ENCODE measurements at places on chromosomes 11 and 22.

DNA sequence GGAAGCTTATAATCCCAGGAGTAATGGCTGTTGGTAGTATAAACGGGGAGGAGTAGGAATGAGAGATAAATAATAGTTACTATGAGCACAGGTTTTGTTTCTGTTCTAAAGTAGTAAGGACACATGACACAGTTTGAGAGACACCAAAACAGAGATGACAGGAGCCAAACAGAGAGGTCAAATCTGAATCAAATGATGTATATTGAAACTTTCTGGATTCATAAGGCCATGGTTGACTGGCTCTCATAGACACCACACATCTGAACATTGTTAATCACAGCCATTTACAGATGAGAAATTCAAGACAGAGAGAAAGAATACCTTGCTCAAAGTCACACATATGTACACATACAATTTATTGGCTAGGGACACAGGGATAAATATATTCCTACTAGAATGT lies 63.4 kb upstream of the UCP3 start:
- DNase-seq = no peak

DNA sequence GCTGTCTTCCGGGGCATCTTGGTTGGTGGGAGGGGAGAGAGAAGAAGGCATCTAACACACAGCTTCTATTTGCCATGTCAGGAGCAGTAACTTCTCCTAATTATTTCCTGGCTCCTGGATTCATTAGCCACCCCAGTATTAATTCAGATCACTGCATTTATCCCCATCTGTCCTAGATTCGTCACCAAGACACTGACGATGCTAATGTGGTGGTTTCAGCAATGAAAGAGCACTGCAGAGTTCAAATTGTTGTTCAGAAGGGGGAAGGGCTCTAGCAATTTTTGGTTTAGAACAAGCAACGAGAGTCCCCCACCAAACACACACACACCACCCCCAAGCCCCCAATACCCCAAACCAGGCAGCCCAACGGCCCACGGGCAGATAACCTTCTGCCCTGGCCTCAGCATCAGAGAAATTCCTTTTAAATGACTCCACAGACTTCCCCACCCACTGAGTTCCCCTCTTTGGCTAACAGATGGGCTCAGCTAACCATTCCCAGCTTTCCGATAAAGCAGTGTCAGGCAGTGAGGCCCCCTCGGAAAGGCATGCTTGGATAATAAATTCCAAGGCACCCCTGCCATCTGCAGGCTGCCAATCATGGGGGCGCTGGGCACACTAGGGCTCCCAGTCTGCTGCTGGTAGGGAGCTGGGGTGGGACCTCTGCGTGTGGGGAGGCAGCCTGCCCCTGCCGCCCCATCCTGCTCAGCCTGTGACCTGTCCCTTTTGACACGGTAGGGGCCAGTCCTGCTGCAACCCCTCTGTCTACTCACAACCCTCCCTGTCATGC lies 453.5 kb downstream of the MIAT start:
- DNase-seq = no peak

- no peak for DNase-seq
Observed at GRCh38 chr11:97451441-97451840, 1061.6 kb downstream of the JRKL start.

DNA sequence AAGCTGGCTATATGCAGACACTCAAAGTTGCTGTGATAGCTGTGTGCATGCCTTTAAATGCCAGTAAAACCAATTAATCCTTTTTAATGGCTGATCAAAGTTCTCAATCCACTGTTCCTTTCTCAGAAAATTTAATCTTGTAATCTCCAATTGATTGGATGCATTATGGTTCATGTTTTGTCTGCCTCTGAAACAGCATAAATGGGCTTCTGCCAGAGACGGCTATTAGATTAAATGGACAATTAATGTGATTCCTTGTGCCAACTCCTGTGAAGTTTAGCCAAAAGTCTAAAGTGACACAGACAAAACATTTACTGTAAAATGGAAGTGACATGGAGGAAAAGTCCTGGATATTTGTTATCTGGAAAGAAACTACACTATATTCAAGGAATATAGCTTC lies 952.5 kb upstream of the FAT3 start:
- no peak for DNase-seq

GRCh38 chr11:98834776-98835175 lies 186.0 kb upstream of the CNTN5 start:
- DNase-seq = no peak

DNA sequence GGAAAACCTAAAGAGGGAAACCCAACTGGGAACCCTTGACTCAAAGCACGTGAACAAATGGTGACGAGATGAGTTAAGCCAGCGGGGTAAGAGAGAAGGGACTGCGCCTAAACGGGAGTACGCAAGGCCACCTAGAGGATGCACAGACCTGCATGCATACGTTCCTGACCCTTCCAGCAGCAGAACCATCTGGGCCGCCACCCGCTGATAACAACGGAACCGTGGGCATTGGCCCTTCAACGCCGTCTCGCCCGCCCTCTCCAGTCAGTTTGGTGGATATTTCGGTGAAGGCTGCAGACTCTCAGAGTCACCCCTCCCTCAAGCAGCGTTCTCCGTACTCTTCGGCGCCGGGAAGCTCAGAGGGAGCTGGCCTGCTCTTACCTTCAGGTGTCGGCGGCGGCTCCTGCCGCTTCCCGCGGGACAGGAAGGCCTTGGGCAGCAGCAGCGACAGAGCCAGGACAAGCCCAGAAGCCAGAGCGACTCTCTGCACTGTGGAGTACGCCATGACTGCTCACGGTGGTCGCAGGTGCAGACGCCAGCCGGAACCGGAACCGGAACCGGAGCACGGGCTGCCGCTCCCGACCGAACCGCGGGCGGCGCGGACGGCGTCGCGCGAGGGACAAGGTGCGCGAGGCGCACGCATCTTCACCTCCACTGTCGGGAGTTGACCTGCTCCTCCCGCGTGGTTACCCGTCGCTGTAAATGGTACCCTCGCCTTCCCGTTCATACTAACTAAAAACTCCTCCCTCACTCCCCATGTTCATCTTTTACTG lies at the start of gene RIC3:
Gene RIC3 (minus strand): TSS at position 541 of the 773 bp plus-strand sequence. CDS start 36 bp downstream, at position 505.
- peak; percentile 27 for DNase-seq

- DNase-seq = no peak
Observed at GRCh38 chr11:126452241-126453101, 97.0 kb downstream of the ST3GAL4 start.

- DNase-seq = no peak
Observed at GRCh38 chr22:49889071-49889470, 29.2 kb downstream of the ALG12 start.

DNA sequence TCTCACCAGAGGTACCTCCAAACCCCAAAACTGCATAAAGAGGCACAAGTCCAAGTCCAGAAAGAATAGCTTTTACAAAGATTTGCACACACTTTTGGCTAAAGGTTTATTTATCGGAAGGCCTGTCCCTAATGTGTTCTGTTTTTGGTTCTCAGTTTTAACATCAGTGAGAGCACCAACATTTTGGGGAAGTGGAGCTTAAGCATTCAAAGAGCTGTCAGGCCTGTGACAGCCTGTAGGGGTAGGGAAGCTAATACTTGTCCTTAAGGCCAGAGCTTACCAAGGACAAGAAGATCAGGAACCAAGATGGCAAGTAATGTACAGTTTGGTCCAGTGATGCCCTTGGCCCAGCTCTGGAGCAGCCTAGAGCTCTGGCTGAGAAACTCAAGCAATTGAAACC lies 38.9 kb upstream of the SCUBE2 start:
- DNase-seq = no peak

DNA sequence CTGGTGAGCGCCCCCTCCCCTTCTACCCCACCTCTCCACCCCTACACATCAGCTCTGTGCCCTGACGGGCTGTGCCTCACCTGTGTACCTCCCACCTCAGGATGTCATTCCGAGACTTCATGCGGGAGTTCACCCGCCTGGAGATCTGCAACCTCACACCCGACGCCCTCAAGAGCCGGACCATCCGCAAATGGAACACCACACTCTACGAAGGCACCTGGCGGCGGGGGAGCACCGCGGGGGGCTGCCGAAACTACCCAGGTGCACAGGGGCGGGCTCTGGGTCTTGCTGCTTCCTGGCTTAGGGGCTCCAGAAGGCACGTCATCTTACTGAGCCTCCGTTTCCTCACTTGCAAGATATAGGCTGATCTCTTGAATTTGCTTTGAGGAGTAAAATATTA lies 6.8 kb downstream of the CAPN1 start:
- DNase-seq = no peak

- DNase-seq = no peak
Observed at GRCh38 chr22:26552466-26552865, 37.5 kb downstream of the TPST2 start.

DNA sequence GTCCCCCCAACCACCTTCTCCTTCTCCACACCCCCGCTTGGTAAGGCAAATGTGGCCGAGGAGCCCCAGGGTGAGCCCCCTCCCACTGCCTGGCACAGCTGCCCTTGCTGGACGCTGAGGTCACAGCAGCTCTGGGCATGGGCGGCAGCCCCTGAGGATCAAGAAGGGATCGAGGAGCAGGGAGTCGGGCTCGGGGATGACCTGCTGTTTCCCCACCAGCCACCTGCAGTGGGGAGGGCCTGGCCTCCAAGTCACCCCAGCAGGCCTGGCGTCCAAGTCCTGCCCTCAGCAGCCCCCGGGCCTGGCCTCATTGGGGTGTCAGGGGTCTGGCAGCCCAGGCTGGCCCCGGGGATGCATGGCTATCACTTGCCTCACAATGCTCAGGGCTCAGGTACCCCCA lies 23.7 kb downstream of the MUC5AC start:
- no peak for DNase-seq

GRCh38 chr11:35861191-35861590 lies 82.7 kb upstream of the LDLRAD3 start:
- no peak for DNase-seq

DNA sequence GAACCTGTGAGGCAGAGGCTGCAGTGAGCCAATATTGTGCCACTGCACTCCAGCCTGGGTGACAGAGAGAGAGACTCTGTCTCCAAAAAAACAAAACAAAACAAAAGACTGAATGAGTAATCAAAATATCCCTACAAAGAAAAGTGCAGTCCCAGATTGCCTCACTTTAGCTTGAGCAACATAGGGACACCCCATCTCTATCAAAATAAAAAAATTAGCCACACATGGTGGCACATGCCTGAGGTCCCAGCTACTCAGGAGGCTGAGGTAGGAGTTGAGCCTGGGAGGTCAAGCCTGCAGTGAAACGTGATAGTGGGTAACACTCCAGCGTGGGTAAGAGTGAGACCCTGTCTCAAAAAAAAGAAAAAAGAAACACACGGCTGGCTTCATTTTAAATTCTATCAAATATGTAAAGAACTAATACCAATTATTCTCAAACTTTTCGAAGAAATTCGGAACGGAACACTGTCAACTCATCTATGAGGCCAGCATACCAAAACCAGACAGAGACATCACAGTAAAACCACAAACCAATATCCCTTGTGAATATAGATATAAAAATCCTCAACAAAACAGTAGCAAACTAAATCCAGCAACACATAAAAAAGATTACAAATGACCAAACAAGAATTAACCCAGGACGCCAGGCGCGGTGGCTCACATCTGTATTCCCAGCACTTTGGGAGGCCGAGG lies 12.9 kb downstream of the CHEK2 start:
- no peak for DNase-seq

DNA sequence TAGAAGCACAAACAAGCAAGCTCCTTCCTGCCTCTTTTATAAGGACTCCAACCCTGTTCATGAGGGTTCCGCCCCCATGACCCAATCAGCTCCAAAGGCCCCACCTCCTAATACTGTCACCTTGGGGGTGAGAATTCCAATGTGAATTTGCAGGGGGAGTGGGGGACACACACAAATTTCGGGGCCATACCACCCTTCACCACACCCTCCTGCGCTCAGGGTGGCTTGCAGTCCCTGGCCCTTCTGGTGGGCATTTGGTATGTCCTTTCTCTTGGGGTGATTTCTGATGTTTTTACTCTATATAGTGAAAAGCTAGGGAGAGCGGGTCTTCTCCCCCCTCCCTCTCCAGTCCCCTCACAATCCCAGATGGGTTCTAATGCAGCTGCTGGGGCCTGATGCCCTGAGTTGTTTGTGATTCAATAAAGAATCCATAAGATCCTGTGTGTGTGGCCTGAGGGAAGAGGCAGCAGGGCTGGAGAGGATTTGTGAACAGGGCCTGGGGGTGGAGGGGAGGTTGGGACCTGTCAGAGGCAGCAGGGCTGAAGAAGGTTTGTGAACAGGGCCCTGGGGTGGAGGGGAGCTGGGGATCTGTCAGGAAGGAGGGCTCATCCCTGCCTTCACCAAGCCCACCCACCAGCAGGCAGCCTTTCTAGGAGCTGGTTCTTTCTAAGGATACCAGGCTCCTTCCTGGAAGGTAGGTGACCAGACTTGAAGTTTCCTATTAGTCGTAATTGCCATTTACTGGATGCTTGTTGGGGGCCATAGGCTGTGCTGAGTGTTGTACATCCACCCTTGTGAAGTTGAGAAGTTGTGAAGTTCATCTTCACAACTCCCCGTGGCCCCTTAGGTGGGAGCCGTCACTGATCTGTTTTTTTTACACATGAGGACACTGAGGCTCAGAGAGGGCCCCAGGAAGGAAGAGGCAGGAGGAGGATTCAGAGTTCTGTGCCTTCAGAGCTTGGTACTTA lies 7.9 kb downstream of the SLC35C1 start:
- DNase-seq = no peak

DNA sequence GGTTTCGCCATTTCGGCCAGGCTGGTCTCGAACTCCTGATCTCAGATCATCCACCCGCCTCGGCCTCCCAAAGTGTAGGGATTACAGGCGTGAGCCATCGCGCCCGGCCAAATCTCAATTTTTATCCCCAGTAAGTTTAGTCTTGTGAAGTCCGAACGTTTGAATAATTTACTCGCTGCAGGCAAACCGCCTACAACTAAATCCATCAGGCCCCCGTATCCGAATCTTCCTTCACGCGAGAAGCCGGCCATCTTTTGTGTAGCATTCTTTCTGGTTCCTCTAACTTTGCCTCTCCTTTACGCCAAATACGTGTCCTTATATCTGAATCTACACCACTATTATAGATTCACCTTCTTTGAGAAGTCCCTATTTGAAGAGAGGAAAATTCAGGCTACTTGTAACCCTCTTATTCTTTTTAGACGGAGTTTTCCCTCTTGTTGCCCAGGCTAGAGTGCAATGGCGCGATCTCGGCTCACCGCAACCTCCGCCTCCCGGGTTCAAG lies 581 bp upstream of the EIF3L start:
- no peak for DNase-seq

- DNase-seq = no peak
Observed at GRCh38 chr22:46159212-46159611, 8.9 kb downstream of the PPARA start.

DNA sequence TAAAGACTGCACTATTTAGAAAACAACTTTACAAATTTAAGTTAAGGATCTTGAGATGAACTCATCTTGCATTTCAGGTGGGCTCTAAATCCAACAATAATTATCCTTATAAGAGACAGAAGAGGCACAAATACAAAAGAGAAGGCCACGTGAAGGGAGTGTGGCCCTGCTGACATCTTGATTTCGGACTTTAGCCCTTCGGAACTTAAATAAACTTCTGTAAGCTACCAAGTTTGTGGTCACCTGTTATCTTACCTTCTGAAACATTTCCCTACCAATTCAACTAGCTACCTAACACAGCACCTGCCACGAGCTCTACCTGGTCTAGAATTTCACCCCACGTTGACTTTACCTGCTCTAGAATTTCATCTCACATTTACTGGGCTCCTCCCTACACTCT lies 42.9 kb upstream of the ARHGAP32 start:
- no peak for DNase-seq

All from activated T-cell treated with anti-CD3 and anti-CD28 coated beads for 1 hour (primary cell).